ENCODE measurements at places on chromosomes 11 and 22.
A peak's percentile ranks its signal among the peaks of the same experiment; 100 is the strongest.

- DNase-seq = no peak
These were observed 514.2 kb downstream of the NTM start for GRCh38 chr11:131884461-131885073.

GRCh38 chr11:83284501-83285150 lies 1.5 kb downstream of the CCDC90B start:
- peak; percentile 30 for DNase-seq

DNA sequence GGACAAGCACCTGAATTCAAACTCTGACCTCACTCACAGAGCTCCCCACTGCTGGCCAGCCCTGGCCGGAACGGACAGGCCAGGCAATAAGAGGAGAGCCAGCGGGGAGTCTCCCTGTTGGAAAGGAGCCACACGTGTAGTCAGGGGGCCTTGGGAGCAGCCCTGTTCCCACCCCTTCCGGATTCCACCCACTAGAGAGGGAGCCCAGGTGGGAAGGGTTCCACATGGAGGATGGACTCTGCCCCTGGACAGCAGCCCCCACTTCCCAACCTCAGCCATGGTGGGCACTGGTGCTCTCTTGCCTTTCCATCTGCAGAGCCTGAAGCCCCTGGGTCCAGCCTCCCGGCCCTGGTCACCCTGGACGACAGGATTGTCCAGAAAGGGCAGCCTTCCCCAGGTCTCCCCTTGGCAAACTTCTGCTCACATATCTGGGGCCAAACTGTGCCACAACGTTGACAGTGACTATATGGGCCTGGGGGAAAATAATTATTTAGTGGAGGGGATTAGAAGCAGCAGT lies 7.5 kb upstream of the APOBEC3A start:
- DNase-seq = no peak

GRCh38 chr11:71502026-71502425 lies 25.0 kb upstream of the KRTAP5-7 start:
- DNase-seq = no peak

- peak; percentile 58 for DNase-seq
These were observed 9.7 kb upstream of the NEFH start for GRCh38 chr22:29470159-29470855.

GRCh38 chr11:35066783-35067423 lies 72.1 kb upstream of the CD44 start:
- DNase-seq = no peak

DNA sequence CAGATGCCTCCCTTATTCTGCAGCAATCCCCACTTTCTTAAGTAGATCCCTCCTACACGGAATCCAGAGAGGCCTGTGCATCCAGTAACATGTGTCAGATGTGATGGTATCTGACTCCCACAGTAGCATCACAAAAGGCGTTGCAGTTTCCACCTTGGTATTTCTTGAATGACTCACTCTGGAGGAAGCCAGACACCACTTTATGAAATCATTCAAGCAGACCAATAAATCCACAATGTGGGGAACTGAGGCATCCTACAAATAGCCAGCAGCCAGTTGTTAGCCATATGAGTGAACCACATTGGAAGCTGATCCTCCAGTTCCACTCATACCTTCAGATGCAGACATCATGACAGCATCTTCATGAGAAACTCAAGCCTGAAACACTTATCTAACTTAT lies 798.1 kb downstream of the OPCML start:
- no peak for DNase-seq

GRCh38 chr11:105520706-105521345 lies 89.0 kb upstream of the GRIA4 start:
- no peak for DNase-seq

- no peak for DNase-seq
These were observed 126.8 kb downstream of the LARGE1 start for GRCh38 chr22:33793475-33793874.

DNA sequence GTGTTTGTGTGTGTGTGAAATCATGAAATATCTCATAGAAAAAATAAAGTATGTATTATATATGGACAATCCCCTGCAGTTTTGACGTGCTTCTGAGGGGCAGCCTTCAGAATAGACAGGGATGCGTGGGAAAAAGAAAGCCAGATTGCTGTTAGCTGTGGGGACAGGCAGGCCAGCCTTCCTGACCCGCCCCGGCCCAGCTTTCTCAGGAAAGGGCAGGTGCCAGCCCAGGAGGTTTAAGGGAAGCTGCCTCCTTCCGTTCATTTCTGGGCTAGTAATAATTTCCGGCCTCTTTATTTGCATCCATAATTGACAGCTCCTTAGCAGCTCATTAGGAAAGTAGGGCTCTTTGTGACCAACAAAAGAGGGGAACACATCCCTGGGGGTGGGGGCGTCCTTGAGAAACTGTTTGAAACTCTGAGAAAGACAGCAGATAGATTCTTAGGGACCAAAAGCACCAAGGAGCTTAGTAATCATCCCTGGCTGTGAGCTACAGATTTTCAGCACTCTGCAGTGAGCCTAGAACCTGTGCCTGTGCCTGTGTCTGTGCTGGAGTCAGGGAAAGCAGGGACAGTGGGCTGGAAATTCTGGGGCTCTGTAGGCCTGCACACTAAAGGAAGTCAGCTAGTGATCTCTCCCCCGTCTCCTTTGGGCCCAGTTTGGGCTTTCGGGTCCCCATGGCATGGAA lies 632.9 kb upstream of the CADM1 start:
- DNase-seq = no peak

GRCh38 chr22:25030636-25031035 lies 78.1 kb downstream of the KIAA1671 start:
- DNase-seq = no peak

GRCh38 chr11:75468534-75469340 lies 35.7 kb upstream of the KLHL35 start:
- DNase-seq = no peak

GRCh38 chr22:17217179-17217578 lies 2.1 kb downstream of the ADA2 start:
- peak; percentile 68 for DNase-seq

GRCh38 chr11:79019975-79020374 lies 420.9 kb downstream of the TENM4 start:
- no peak for DNase-seq

GRCh38 chr11:44622190-44622650 lies 56.8 kb downstream of the CD82 start:
- DNase-seq = no peak

All from NAMALWA (cell line).